COLO829 (cell line): ENCODE measurements at places on chromosomes 1 and 21.

- no peak for DNase-seq
Observed at GRCh38 chr1:157893686-157894085, 52.1 kb upstream of the CD5L start.

GRCh38 chr1:177620636-177621190 is 349.1 kb downstream of the SEC16B start:
- DNase-seq = no peak

DNA sequence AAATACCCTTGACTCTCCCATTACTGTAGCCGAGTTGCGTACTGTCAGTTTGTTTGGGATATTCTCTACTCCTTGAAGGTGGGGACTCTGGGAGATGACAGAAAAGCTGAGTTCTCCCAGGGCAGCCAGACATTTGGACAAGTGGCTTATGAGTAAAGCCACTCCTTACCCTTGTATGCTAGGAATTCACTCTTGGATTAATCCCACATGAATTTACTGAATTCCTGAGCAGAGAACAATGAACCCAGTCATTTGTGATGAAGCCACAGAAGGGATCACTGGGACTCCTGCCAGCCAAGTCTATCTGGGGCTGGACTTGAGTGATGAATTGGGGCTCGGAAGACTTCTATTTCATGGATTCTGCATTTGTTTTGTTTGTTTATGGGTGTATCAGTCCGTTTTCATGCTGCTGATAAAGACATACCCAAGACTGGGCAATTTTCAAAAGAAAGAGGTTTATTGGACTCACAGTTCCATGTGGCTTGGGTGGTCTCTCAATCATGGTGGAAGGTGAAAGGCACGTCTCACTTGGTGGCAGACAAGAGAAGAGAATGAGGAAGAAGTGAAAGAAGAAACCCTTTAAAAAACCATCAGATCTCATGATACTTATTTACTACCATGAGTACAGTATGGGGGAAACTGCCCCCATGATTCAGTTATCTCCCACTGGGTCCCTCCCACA is 25.1 kb downstream of the C1orf116 start:
- peak; percentile 98 for DNase-seq

- DNase-seq = peak; percentile 25
Observed at GRCh38 chr1:6108937-6109614, 63.4 kb downstream of the KCNAB2 start.

DNA sequence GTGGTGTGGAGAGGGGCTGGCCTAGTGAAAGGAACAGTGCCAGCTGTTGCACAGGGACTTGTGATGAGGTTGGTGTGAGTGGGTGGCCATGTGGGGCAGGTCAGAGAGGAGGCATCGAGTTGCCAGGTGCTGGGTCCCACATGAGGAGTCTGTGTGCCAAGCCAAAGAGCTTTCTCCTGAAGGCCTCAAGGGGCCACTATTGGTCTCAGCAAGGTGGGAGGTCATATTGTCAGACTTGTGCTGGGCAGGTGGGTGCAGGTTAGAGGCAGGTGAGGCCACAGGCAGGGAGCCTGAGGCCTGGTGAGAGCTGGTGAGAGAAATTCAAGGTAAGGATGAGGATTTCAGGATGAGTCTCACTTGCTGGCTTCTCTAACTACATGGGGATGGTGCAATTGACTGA is 256.8 kb downstream of the DISC1 start:
- no peak for DNase-seq

DNA sequence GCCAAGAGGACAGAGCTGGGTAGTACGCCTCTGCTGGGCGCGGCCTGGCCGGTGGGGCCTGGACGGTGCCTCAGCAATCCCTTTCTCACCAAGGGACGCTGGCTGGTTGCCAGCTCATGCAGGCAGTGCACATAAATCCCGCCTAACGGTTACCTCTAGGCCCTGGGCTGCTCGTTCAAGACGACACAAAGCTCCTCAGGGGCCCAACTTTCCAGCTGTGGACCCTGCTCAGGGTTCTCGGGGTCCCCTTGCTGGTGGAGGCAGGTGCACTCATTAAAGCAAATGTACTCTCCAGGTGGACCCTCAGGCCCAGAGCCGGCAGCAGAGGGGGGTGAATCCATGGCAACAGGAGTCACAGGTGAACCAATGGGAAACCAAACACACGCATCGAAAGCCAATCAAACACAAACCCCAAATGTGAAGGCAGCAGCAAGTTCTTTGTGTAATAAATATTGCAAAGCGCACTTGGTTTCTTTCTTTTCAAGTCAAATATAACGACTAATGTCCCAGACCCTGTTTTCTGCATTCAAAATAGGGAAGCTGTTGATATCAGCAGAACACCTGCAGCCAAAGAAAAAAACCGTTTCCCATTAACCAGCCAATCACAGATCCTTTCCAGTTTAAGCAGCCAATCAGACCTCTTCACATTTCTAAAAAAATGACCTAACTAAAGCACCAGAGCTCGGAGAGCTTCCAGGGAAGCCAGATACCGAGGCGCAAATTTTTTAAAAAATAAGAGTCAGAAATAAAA is 26.1 kb upstream of the CLSTN1 start:
- DNase-seq = no peak

- no peak for DNase-seq
Observed at GRCh38 chr1:67570486-67571143, 114.4 kb upstream of the GADD45A start.

DNA sequence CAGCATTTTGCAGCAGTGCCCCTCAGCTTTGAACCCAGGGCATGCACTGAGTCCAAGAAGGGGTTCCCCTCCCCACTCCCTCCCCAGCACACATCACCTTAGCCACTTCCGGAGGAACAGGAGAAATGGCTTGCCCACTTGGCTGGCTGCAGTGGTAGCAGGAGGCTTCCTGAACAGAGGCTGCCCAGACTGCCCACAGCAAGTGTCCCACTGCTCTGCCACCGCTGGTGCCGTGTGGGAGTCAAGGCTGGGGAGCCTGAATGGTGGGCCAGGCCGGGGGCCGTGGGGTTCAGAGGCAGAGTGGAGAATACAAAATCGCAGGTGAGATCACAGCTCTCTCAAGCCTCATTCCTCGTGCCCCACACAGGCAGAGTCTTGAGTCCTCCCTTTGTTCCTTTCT is 34.5 kb downstream of the CD247 start:
- DNase-seq = no peak
